Kidney (tissue), 22 donors: ENCODE measurements at places on chromosomes 13 and 19. TPM values are rescaled to one million over a fixed set of nuclear protein-coding genes. Genes with fewer than 3 reads are reported as not detected.
A peak's percentile ranks its signal among the peaks of the same experiment; 100 is the strongest.

- no peaks in the 10 kb centered on the region for H3K4me1 ChIP-seq
- H3K27ac ChIP-seq, result no peak overlapping the region
- no peak for DNase-seq
- no peaks in the 10 kb centered on the region for H3K36me3 ChIP-seq
- H3K27me3 ChIP-seq, result no peaks in the 10 kb centered on the region
- no peak overlapping the region for H3K4me3 ChIP-seq
Observed at GRCh38 chr13:30024125-30024865, 173.9 kb upstream of the UBL3 start.

DNA sequence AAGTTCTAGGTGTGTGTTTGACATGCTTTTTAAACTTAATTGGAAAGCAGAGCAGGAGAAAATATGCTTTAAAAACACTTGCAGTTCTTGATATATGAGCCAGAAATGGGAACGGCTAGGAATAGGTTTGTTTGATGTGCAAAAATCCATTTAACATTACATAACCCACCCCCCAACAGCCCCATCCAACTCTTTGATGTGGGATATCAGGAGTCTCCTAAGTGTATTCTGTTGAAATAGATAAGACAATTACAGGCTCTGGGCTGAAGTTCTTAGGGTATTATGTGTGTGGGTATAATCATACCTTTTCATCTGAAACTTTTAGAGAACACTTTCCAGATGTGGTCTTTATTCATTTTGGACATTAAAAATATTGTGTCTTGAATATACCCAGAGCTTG, 240.4 kb upstream of the CSNK1A1L start:
- H3K36me3 ChIP-seq, result no peaks in the 10 kb centered on the region
- no peak overlapping the region for H3K27ac ChIP-seq
- H3K4me3 ChIP-seq, result no peak overlapping the region
- DNase-seq, result no peak
- H3K4me1 ChIP-seq, result no peaks in the 10 kb centered on the region
- H3K27me3 ChIP-seq, result no peaks in the 10 kb centered on the region

SMIM24 gene
- total RNA-seq, result 49.8 TPM

- no peak overlapping the region for H3K4me3 ChIP-seq
- no peaks in the 10 kb centered on the region for H3K27me3 ChIP-seq
- peaks cover 2% of the 10 kb centered on the region for H3K36me3 ChIP-seq
- DNase-seq, result no peak
- no peaks in the 10 kb centered on the region for H3K4me1 ChIP-seq
Observed at GRCh38 chr19:18261474-18261873, 12.8 kb downstream of the IQCN start.

IGFLR1 gene
- total RNA-seq, result 22.3 TPM

DNA sequence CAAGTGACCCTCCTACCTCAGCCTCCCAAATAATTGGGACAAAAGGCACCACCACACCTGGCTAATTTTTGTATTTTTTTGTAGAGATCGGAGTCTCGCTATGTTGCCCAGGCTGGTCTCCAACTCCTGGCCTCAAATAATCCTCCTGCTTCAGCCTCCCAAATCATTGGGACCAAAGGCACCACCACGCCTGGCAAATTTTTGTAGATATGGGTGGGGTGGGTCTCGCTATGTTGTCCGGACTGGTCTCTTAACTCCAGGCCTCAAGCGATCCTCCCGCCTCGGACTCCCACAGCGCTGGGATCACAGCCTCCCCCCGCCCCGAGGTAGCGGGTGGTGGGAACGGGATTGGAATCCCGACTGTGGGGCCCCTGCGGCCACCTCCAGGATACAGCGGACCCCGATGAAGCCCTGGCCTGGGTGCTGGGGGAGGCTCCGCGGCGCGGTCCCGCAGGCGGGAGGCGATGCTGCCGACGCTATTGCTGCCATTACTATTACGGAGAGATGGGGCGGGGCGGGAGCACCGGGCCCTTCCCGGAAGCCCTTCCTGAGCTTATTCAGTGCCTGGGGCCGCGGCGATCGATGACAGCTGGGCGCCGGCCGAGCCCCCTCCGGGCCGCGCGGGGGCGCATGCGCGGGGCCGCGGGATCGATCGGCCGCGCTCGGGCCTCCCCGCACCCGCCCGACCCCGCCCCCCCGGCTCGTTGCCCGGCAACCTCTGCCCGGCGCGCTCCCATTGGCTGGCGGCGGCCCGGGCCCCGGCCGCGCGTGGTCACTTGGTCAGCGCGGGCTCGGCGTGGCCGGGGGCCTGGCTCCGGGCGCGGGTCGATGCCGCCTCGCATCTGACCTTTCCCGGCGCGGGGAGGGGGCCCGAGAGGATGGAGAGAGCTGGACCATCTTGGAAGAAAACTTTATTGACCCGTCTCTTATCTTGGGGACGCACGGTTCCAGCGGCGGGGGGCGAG, 27.9 kb upstream of the ONECUT3 start:
- no peak overlapping the region for H3K4me3 ChIP-seq
- DNase-seq, result peak; percentile 67
- no peaks in the 10 kb centered on the region for H3K36me3 ChIP-seq
- peaks cover 14% of the 10 kb centered on the region for H3K27me3 ChIP-seq
- no peak overlapping the region for H3K27ac ChIP-seq

GRCh38 chr13:38641164-38641948, 45.5 kb upstream of the FREM2 start:
- no peak overlapping the region for H3K4me3 ChIP-seq
- DNase-seq, result no peak
- no peaks in the 10 kb centered on the region for H3K27me3 ChIP-seq
- no peak overlapping the region for H3K27ac ChIP-seq

RGCC gene
- 12.9 TPM for total RNA-seq

GRCh38 chr13:85974608-85975366, 175.6 kb upstream of the SLITRK6 start:
- no peaks in the 10 kb centered on the region for H3K27me3 ChIP-seq
- DNase-seq, result no peak
- H3K36me3 ChIP-seq, result no peaks in the 10 kb centered on the region
- no peak overlapping the region for H3K27ac ChIP-seq
- H3K4me3 ChIP-seq, result no peak overlapping the region

DNA sequence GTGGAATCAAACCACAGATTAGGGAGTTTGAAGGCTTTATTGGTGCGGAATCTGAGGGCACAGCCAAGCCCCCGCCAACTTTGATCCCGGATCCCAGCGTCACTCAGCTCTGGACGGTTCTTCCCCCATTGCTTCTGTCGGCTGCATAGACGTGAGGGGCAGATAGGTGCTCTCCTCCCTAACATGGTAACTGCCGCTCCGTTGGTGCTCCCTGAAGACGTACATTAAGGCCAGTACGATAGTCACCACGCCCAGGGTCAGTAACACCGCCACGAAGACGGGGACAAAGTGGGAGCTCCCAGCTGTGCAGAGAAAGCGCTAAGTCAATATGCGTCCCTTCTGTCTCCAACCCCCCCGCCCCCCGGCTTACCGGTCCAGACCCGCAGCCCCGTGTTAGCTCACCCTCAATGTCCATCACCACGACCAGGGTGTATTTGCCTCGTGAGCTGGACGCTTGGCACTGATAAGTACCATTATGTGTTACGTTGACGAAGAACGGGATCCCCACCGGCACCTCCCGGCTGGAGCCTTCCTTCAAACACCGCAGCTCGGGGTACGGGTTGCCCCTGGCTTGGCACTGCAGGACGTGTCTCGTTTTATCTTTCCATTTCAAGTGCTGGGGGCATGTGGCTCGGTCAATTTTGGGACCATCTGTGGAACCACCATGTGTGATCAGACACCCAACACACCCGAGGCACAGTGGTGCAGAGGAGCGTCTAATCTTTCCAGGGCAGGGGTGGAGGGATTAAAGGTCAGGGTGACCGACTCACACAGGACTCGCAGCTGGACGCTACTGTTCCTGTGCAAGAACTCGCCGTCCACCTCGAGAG, 644 bp upstream of the RAVER1 start:
- peaks cover 4% of the 10 kb centered on the region for H3K36me3 ChIP-seq
- H3K27ac ChIP-seq, result peak overlapping the region; percentile 86
- no peak for DNase-seq
- H3K27me3 ChIP-seq, result no peaks in the 10 kb centered on the region

DNA sequence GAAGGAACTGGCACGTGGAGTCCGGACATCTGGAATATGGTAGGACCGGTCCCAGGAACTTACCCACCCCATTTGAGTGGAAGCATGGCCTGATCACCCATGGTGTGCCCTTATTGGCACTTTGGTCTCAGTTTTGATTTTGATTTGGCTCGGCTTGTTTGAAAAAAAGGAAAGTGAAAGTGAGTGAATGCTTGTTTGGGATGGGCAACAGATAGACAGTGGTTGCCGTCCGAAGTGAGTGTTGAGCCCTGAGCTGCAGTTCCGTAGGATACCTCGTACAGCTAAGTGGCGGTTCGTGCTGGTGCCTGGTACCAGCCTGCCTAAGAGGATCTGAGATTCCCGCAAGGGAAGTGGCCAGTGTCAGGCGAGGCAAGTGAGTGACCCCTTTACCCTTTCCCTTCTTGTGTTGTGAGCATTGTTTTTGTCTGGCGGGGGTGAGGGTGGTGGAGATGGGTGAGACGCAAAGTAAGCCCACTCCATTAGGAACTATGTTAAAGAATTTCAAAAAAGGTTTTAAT, 605.8 kb downstream of the UQCRFS1 start:
- peaks cover 4% of the 10 kb centered on the region for H3K4me1 ChIP-seq
- no peak overlapping the region for H3K4me3 ChIP-seq
- H3K27me3 ChIP-seq, result no peaks in the 10 kb centered on the region
- no peak for DNase-seq
- no peak overlapping the region for H3K27ac ChIP-seq

TYROBP gene
- total RNA-seq, result 77.6 TPM

- H3K36me3 ChIP-seq, result no peaks in the 10 kb centered on the region
- DNase-seq, result no peak
- no peaks in the 10 kb centered on the region for H3K27me3 ChIP-seq
- no peak overlapping the region for H3K4me3 ChIP-seq
Observed at GRCh38 chr19:46882034-46882433, 21.2 kb downstream of the ARHGAP35 start.

DNA sequence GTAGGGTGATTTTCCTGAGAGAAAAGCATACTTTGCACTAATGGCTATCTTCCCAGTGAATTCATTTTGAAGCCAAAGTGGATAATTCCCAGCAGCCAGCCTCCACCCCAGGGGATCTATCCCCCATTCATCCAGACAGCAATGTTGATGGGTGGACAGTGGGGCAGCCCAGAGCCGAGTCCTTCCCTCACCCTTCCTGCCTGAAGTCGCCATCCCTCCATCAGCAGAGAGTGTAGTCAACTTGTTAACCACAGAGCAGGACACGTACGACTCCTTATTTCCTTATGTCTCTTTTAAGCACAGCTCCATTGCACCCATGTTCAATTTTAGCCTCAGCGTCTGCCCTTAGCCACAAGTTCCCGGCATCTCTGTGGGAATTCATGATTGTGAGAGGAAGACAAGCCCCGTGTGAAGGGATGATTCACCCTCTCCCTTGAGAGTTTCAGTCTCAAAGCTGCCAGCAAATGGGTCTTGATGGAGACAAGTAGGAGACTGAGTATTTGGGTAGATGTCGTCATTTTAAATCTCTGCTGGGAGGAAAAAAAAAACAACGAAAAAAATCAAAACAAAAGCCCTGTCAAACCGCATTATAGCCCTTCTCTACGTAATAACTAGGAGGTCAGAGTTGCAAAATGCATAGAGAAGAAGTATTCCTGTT, 58.3 kb upstream of the MEDAG start:
- H3K27me3 ChIP-seq, result no peaks in the 10 kb centered on the region
- no peaks in the 10 kb centered on the region for H3K36me3 ChIP-seq
- no peak overlapping the region for H3K4me3 ChIP-seq
- no peak overlapping the region for H3K27ac ChIP-seq
- H3K4me1 ChIP-seq, result no peaks in the 10 kb centered on the region

DNA sequence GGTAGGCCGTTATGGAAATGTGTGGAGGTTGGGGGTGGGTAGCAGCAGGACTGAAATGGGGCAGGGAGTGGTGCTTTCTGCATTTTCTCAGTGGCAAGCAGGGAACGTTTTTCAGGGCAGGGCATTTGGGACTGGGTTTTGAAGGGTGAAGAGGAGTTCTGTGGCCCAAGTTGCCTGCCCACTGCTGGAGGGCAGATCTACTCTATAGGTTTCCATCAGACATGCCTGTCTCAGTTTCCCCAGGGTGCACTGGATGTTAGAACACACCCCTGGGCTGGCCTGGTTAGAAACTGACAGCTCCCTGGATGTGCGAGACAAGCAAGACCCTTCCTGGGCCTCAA, 870 bp upstream of the GRIN3B start:
- H3K4me3 ChIP-seq, result no peak overlapping the region
- no peak overlapping the region for H3K27ac ChIP-seq
- no peaks in the 10 kb centered on the region for H3K4me1 ChIP-seq
- DNase-seq, result no peak
- H3K27me3 ChIP-seq, result peaks cover 17% of the 10 kb centered on the region

PRMT1 gene
- 119 TPM for total RNA-seq

DNA sequence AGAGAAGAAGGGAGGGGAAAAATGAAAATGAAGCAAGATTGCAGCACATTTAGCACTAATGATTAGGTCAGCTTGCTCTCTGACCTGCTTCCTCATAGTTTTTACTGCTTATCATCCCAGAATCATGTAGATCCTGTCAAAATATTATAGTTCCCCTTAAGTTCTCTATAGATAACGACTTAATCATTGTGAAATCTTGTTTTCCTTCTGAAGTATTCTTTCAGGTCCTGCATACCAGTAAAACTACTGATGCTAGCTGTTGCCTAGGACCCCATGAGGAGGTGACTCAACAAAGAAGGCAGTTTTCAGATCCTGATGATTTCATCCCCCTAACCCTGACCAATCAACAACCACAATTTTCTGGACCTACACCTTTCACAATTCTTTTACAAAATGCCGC, 1131.7 kb downstream of the SLITRK5 start:
- no peaks in the 10 kb centered on the region for H3K36me3 ChIP-seq
- no peak for DNase-seq
- H3K4me1 ChIP-seq, result no peaks in the 10 kb centered on the region
- no peak overlapping the region for H3K4me3 ChIP-seq

DNA sequence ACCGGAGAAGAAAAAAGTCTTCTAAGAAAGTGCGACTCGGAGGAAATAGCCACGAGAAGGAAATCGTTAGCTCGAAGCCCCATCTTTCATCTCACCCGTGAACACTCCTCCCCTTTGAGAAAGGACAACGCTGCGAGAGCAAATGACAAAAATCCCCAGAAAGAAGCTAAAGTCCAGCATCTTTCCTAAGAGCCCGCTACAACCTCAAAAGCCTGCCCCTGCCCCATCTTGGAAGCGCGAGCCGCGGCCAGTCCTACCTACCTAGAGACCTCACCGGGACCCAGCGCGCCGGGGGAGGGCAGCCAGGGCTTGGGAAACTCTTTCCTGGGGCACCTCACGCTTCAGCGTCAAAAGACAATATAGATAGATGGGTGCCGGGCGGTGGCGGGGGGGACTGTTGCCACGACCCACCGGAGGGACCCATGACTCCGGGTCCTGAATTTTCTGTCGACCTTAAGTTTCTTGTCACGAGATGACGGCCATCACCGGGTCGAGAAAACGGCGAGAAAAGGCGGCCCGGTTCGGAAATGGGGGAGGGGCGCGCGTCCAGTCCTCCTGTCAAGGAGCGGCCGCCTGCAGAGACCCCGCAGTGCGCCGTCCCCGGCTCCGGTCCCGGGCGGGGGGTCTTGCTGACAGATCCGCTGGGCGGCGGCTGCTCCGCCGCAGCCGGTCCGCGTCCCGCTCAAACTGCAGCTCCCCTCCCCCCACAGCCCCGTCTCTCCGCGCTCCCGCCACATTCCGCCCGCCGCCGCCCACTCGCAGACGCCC, 65.9 kb downstream of the KCNRG start:
- no peaks in the 10 kb centered on the region for H3K27me3 ChIP-seq
- peak overlapping the region; percentile 87 for H3K4me3 ChIP-seq
- peak; percentile 89 for DNase-seq
- H3K36me3 ChIP-seq, result no peaks in the 10 kb centered on the region
- H3K4me1 ChIP-seq, result no peaks in the 10 kb centered on the region
- H3K27ac ChIP-seq, result peak overlapping the region; percentile 58
